Activated CD4-positive, CD25-positive, alpha-beta regulatory T cell treated with anti-CD3 and anti-CD28 coated beads, Interleukin-2, amount 50 U/mL, for 72 hours (primary cell): ENCODE measurements at places on chromosomes 3 and 15.

- no peak for DNase-seq
These were observed 61.4 kb downstream of the MFSD1 start for GRCh38 chr3:158863247-158863646.

DNA sequence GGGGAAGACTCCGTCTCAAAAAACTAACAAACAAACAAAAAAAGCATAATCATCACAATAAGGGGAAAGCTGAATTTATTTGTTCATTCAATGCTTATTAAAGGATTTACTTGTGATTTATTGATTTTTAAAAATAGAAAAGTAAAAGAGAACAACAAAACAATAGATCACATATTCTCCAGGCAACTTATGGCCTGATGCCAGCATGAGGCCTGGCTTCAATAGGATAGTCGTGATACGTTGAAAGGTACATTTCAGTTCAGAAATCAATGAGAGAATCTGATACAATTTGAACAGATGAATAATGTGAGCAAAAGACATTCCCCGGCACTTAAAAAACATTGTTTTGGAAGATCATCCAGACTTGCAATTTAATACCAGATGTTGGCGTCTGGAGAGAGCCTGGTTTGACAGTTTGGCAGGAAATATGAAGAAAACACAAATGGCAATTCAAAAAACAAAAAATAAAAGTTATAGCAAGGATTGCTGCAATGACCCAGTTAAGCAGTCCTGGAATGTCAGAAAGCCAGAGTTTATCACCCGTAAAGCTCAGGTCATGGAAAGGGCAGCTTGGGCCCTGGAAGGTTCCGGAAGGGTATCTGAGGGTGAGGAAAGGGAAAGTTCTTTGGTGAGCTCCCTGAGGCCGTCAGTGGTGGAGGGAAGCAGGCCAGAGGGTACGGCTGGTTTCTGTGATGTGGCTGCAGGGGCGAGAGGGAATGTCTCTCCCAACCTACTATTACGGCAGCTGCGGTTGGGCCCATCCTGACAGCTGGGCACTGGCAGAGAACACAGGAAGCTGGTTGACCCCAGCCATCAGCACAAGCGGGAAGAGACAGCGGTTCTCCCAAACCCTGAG is 230.2 kb upstream of the HES1 start:
- DNase-seq: no peak

GRCh38 chr3:37811625-37812498 is 49.8 kb upstream of the CTDSPL start:
- DNase-seq: no peak

- DNase-seq: no peak
These were observed 29.8 kb downstream of the LOXL1 start for GRCh38 chr15:73955861-73956742.

- DNase-seq: no peak
These were observed 101.2 kb downstream of the CD47 start for GRCh38 chr3:107989661-107990060.

- DNase-seq: no peak
These were observed 28.6 kb upstream of the C3orf80 start for GRCh38 chr3:160196511-160197104.

DNA sequence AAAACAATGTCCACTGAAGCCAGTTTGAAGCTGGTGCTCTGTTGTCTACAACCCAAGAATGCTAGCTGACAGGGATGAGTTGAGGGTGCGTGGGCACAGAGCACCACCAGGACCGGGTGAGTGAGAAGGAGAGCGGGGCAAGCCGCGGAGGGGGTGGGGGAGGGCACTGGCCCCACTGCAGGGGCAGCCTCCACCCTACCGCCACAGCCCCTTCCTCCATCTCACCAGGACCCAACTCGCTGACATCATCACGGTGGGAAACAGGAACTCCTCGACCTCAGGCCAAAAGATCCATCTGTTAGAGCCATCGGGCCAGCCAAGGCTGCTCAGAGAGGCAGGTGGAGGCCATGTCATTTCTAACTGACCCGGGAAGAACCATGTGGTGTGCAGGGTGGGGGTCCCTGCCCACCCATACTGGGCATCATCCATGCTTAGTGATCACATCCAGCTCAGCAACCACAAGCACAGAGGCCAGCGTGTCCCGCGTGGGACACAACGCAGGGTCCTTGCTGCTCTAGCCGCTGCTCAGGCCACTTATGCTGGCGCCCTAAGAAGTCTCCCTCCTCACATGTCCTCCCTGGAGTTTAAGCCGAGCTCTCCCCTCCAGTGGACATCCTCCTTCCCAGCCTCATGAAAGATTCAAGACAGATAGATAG is 57.6 kb upstream of the GATA2 start:
- no peak for DNase-seq

GRCh38 chr15:31499953-31500765 is 173.5 kb downstream of the KLF13 start:
- DNase-seq: no peak
